Lower lobe of right lung (tissue), 2 donors: ENCODE measurements at places on chromosomes 2 and 18. TPM values are rescaled to one million over a fixed set of nuclear protein-coding genes. Genes with fewer than 3 reads are reported as not detected.

DNA sequence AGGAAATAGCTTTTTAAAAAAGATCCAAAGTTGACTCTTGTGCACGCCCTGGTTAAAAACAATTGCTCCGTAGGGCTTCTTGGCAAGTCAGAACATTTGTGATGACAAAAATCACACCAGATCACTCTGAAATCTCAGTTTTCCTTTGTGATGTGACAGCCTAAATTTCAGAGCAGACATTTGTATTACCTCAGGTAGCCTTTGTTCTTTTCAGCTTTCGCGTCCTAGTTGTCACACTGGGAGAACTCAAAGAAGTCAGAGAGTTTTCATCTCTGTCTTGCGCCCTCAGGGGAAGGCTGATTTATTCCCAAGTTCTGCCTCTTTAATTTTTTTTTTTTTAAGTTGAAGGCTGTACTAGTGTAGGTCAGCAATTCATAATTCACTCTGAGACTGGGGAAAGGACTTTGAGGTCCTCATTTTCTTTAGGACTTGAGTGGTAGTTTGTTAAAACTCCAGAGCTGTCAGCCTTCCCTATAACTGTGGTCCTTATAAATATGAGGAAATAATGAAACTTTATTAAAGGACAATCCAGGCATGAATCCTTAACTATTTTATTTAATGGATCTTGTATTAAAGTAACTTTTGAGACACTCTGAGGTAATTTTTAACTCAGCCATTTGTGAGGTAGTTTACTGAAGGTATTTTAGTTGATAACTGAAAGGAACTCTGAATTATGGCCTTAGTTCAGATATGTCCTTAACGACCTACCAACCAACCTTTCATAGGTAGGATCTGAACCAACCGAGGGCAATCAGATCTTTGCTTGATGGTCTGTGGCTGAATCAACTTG, 525.1 kb upstream of the FAM98A start:
- DNase-seq: no peak

ASXL3 gene
- 1.4 TPM for total RNA-seq

- DNase-seq: no peak
Measured at GRCh38 chr18:50630895-50631294, 71.0 kb downstream of the MAPK4 start.

GRCh38 chr2:176463546-176463945, 194.3 kb downstream of the MTX2 start:
- DNase-seq: no peak

DNA sequence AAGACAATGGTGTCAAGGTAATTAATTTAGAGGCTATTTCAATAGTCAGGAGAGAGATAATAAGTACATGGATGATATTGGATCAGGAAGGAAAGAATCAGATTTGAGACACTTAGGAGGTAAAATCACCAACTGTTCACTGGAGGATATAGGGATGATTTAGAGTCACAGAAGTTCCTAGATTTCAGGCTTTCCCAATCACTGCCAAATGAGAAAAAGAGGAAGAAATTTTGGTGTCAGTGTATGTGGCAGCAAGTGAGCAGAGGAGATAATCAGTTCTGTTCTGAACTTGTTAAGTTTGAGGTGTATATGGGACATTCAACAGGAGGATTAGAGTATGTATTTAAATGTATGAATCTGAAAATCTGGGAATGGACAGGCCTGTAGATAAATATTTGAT, 640.4 kb downstream of the NR4A2 start:
- no peak for DNase-seq

- no peak for DNase-seq
Measured at GRCh38 chr2:98801286-98801685, 70.4 kb upstream of the MGAT4A start.
